ENCODE measurements at places on chromosomes 5 and 9.
A peak's percentile ranks its signal among the peaks of the same experiment; 100 is the strongest.

DNA sequence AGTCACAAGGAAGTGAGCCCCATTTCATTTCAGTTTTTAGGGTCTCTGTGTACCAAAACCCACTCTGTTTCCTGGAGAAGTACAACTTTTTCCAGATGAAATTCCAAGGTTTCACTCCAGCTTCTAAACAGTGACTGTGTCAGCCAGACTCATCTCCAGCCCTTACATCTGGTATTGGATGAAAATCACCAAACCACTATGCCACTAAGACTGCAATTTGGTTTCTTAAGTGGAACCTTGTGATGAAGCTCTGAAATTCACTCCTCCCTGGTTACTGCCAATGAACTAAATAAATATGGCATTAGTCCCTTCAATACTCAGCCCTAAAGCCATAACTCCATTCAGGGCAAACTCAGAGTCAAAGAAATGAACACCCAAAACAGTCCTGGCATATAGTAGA lies 211.2 kb upstream of the DAPK1 start:
- DNase-seq, result no peak

DNA sequence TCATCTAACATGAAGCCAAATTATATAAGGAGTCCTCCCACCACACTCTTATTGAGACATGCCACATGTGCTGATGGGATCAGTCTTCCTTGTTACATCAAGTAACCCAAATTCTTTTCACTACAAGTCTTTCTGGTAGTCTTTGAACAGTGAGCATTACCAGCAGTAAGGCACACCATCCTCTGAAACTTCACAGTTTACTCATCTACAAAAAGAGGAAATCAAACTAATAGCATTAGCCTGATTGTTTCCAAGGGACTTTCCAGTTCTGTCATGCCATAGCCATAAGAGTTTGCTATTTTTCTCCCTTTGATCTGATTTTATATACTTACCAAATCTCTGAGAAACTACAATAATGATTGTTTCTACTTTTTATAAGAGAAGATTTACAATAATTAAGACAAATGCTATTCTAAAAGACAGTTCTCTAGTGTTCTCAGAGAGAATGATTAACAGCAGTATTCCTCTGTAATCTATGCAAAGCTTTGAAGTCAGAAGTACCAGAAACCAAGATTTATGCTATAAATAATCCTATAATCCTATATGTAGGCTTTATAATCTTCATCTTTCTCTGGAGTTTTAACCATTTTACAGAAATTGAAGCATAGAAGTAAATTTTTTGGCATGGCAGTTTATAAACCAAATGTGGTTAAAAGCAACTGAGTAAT lies 166.2 kb upstream of the ACO1 start:
- no peak for DNase-seq

DNA sequence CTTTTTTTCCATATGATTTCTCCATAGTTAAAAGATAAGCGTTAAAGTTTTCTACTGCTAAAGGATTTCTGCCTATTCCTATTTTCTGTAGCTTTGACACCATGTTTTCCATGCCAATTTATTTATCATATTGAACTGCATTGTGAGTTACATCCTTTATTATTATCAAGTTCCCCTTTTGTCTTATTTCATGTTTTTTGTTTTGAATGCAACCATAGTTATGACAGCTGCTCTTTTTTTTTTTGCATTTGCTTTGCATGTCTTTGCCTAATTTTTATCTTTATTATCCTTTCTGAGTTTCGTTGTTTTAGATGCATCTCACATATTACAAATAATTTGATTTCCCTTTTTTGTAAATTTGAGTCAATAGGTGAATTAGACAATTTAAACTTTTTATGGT lies 161.5 kb downstream of the DEPDC1B start:
- DNase-seq, result no peak

DNA sequence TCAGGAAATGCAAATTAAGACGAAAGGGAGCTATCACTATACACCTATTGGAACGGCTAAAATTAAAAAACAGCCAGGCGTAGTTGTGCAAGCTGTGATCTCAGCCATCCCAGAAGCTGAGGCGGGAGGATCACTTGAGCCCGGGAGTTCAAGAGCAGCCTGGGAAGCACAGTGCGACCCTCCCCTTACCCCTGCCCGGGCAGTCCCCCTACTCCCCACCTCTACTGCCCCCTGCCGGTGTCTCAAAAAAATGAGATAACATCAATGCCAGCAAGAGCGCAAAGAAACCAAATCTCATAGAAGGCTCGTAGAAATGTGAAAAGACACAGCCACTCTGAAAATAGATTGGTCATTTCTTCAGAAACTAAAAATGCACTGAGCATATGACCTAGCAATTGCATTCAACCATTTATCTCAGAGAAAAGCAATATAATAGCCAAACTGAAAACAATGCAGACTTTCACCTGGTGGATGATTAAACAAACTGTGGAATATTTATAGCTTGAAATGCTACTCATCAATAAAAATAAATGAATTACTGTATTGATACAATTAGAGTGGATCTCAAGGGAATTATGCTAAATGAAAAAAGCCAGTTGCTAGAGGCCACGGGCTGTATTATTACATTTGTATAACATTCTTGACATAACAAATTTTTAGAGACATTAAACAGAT lies 20.6 kb downstream of the OR2V2 start:
- no peak for DNase-seq

GRCh38 chr9:34463098-34463900 lies 4.7 kb downstream of the DNAI1 start:
- peak; percentile 49 for DNase-seq

GRCh38 chr9:13027879-13028278 lies 251.6 kb downstream of the MPDZ start:
- no peak for DNase-seq

GRCh38 chr5:109553846-109554245 lies 135.9 kb upstream of the MAN2A1 start:
- DNase-seq, result peak; percentile 95

DNA sequence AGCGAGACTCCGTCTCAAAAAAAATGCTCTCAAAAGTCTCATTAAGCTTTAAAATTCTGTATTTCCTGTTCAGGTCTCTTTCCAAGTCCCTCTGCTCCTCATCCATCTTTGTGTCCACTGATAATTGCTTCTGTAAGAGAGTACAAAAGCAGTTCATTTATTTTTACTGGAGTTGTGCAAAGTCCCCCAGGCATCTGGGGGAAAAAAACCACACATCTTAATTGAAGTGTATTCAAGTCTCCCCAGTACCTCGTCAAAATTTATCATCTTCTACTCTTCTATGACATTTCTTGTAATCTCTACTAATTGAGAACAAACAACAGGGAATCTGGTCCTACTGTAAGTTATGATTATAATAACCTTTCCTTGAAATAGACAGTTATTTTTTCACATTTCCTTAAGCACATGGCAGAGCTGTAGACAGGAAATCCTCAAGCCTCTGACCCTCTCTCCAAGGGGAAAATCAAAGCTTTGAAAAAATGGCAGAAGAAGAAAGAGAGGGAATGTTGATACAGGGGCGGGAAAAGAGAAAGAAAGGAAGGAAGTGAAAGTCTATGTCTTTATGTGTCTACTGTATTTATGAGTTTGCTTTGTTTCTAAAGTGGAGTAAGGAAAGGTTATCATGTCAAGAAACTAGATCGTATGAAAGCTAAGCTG lies 51.5 kb downstream of the RAI14 start:
- no peak for DNase-seq

DNA sequence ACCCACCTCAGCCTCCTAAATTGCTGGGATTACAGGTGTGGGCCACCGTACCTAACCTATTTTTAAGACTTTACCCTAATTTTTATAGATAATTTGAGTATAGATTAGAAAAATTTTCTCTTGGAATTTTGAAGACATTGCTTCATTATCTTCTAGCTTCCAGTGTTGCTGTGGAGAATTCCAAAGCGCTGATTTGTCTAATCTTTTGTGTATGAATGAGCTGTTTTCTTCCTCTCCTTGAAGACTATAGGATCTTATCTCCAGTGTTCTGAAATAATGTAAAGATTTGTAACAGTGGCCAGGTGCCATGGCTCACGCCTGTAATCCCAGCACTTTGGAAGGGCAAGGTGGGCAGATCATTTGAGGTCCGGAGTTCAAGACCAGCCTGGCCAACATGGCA lies 5.7 kb upstream of the SNX24 start:
- no peak for DNase-seq

DNA sequence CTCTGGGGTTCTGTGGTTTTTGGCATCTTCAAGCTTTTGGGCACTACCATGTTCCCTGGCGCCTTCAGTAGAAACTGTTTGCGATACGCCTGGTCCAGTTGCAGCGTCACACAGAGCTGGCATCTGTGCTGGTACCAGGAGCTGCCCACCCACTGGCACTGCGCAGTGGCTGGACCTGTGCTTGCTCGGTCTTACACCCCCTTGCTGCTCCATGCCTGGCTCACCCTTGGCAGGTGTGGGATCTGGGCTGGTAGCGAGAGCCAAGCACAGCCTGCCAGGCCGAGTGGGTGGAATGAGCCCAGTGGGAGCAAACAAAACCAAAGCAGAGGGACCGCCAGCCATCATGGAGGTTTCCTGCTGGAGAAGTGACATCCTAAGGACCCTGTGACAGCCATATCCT lies 170.2 kb upstream of the IRX2 start:
- no peak for DNase-seq

- DNase-seq, result no peak
Observed at GRCh38 chr9:88028338-88028737, 54.0 kb upstream of the CDK20 start.

DNA sequence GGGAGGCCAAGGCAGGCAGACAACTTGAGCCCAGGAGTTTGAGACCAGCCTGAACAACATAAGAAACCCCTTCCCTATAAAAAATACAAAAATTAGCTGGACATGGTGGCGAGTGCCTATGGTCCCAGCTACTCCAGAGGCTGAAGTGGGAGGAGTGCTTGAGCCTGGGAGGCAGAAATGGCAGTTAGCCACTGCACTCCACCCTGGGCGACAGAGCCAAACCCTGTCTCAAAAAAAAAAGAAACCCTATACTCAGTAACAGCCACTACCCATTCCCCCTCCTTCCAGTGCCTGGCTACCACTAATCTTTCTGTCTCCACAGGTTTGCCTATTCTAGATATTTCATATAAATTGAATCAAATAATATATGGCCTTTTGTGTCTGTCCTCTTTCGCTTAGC lies 14.3 kb upstream of the SIL1 start:
- DNase-seq, result no peak

DNA sequence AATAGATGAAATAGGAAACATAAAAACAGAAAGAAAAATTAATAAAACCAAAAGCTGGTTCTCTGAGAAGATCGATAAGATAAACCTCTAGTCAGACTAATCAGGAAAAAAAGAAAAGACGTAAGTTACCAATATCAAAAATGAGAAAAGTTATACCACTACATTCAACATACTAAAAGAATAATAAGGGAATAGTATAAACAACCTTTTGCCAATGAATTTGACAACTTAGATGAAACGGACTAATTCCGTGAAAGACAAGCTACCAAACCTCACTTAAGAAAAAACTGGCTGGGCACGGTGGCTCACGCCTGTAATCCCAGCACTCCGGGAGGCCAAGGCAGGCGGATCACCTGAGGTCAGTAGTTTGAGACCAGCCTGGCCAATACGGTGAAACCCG lies 7.5 kb downstream of the KIF3A start:
- DNase-seq, result no peak

DNA sequence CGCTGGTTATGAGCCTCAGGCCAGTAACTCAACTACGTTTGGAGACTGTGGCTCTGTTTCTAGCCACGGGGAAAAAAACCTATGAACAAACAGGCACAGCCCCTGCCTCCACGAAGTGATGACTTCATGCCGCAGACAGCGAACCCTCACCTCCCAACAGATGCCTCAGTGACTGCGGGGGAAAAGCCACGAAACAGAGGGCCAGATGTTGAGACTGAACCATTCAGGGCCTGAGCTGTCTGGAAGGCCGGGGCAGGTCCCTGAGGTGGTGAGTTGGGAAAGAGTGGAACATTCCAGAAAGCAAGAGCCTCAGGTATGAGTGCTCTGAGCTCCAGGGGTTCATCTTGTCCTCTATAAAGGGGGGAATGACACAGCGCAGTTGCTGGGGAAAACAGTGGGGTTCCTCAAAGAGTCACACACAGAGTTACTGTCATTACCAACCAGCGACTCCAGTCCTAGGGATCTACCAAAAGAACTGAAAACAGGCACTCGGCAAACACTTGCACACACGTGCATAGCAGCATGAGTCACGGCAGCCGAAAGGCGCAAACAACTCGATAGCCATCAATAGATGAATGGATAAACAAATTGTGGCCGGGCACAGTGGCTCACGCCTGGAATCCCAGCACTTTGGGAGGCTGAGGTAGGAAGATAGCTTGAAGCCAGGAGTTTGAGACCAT lies 15.3 kb downstream of the PLPP7 start:
- no peak for DNase-seq

DNA sequence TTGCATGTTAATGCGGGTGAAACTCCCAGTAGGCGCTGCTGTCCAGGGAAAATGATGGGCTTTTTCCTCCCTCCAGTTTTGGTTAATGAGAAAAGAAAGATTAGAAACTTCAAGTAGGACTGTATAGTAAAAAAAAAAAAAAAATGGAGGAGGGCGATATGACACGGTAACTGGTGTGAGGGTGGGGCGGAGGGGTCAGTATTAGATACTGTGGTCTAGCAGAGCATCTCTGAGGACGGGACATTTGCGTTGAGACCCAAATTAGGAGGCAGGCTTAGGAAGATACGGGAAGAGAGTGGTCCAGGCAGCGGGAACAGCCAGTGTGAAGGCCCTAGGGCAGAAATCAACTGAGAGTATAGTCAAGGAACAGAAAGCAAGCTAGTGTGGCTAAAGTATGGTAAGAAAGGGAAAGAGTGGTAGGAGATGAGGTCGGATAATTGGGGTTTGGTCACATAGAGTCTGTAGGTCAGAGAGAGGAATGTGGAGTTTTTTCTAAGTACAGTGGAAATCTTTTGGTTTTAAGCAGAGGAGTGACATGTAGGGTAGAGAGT lies 707 bp downstream of the RMND5B start:
- no peak for DNase-seq

- no peak for DNase-seq
Observed at GRCh38 chr9:77601476-77602099, 46.5 kb downstream of the GNA14 start.

DNA sequence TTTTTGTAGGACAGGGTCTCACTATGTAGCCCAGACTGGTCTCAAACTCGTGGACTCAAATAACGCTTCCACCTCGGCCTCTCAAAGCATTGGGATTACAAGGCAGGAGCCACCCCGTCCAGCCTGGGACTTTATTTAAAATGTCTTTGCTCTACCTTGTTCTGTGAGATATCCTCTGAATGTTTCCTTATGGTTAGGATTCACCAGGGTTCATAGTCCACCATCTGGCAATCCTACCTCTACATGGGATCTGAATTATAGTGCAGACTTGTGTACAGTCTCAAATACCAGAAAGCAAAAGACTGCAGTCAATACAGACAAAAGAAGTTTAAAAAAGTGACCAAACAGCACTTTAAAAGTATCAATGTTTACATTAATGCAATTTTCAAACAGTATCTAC lies 10.1 kb downstream of the ISCA1 start:
- DNase-seq, result no peak

GRCh38 chr5:60522292-60522905 lies 177.6 kb downstream of the DEPDC1B start:
- no peak for DNase-seq

GRCh38 chr9:120891884-120892747 lies 15.1 kb upstream of the PHF19 start:
- no peak for DNase-seq

All from epithelial cell of prostate (primary cell).